ENCODE measurements at places on chromosomes 3 and 15. TPM values are rescaled to one million over a fixed set of nuclear protein-coding genes. Genes with fewer than 3 reads are reported as not detected.

AGBL1 gene
- total RNA-seq: 0.21 TPM

CFAP91 gene
- total RNA-seq: 0.45 TPM

- no peak for DNase-seq
Measured at GRCh38 chr15:34336991-34337556, 507 bp downstream of the SLC12A6 start.

- DNase-seq: no peak
Measured at GRCh38 chr3:73591286-73591800, 33.4 kb downstream of the PDZRN3 start.

DNA sequence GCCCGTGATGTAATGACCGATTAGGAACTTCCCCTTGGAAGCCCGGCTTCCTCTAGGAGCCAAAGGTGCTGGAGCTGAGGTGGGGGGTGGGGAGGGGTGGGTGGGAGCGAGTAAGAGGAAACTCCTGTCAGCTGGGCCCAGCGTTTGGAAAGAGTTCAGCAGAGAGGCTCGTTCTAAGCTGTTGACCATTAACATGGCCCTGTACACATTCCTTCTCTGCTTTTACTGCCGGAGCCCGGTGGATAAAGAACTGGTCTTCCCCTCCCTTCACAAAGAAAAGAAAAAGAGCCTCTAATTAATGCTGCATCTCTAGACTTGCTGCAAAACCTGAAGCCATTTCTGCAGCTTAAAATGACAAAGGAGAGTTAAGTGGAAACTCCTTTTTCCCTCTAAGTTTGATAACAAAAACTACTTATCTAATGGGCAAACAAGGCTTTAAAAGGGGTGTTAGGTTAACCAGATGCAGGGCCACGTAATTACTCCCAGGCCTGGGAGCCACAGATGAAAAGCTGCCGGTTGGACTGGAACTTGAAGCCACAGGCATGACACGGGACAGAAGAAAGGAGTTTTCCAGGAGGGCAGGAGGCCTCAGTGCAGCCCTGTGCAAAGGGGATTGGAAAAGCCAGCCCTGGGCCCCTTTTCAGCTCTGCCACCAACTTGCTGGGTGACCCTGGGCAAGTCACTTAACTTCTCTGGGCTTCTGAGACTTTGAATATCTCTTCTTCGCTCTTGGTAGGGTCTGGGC lies 71.3 kb downstream of the SMAD6 start:
- DNase-seq: no peak

DNA sequence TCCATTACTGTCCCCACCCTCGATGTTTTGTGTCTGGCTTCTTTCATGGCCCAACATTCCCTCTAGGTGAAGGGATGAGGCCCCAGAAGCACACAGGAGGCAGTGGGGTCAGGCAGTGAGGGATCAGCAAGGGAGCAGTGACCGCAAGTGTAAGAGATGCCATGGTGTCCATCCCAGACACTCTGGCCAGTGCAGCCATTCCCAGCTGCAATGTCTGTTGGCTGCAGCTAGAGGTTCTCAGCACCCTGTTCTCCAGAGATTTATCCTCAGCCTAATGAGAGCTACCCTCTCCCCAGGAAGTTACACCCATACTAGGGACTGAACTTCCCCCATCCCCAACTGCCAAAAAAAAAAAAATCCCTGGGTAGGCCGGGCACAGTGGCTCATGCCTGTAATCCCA lies 40.2 kb downstream of the TRANK1 start:
- peak; percentile 18 for DNase-seq

GRCh38 chr15:39801641-39802309 lies 19.1 kb upstream of the FSIP1 start:
- DNase-seq: no peak

GRCh38 chr3:35641920-35642527 lies 2.7 kb downstream of the ARPP21 start:
- peak; percentile 68 for DNase-seq

GRCh38 chr15:88015228-88015860 lies 241.2 kb downstream of the NTRK3 start:
- DNase-seq: no peak

GRCh38 chr3:37991109-37991508 lies 523 bp downstream of the VILL start:
- no peak for DNase-seq

- DNase-seq: no peak
Measured at GRCh38 chr3:85007195-85008094, 48.7 kb downstream of the CADM2 start.

- DNase-seq: no peak
Measured at GRCh38 chr15:27458345-27459084, 487.5 kb downstream of the GABRG3 start.

DNA sequence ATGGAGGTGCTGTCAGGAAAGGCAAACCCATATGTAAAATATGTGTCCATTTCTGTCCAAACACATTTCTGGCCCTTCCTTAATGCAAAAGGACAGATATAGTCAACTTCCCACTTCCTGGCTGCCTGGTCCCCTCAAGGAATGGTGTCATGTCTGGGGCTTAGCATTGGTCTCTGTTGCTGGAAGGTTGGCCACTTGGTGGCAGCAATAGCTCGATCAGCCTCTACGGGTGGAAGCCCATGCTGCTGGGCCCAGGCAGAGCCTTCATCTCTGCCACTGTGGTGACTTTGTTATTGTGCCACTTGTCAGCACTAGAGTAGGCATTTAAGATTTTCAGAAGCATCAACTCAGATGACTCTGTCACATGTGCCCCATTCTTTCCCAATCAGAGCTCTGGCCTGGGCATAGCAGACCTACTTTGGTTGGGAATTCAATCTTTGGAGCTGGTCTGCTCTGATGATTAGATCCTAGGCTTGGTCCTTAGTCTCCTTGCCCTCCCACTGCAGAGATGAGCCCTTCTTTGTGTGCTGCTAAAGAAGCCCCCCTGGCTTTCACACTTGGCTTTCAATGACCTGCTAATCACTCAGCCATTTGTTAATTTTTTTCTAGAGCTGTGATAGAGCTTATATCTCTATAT lies 51.0 kb upstream of the SPSB4 start:
- DNase-seq: peak; percentile 78

Measured in myocyte (in vitro differentiated cells).